Common myeloid progenitor, CD34-positive (primary cell): ENCODE measurements at places on chromosomes 2 and 18.

DNA sequence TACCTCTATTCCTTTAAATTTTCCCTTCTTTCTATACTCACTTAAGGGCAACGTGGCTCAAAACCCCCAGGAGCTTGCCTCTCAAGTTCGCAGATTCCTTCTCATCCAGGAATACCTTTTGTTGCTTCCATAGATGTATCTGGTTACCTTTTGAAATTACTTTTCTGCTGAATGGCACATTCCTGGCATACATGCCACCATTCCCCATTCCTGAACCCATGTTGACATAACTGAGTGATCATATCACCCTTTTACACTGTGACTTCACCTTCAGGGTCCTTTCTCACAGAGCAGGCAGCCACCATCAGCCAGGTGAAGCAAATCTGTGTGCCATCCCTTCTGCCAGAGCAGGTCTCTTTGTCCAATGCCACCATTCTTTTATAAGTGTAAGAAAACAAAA, 615.8 kb downstream of the ARHGAP15 start:
- DNase-seq = no peak

DNA sequence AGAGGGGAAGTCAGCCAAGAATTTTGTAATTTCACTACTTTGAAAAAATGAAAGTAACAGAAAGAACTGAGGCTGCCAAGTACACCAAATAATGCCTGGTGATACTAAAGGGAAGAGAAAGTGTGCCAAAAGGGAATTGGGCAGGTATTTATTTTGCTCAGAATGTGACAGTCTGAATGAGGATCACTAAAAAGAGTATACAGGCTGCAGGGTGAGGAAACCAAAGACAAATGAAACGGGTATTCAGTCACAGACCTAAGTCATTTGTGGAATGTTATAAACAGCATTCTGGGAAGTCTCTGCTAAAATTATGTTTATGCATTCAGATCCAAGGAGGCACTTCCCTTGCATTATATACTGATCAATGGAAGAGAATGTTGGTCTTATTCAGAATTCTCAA, 418.6 kb upstream of the SLC39A10 start:
- no peak for DNase-seq

DNA sequence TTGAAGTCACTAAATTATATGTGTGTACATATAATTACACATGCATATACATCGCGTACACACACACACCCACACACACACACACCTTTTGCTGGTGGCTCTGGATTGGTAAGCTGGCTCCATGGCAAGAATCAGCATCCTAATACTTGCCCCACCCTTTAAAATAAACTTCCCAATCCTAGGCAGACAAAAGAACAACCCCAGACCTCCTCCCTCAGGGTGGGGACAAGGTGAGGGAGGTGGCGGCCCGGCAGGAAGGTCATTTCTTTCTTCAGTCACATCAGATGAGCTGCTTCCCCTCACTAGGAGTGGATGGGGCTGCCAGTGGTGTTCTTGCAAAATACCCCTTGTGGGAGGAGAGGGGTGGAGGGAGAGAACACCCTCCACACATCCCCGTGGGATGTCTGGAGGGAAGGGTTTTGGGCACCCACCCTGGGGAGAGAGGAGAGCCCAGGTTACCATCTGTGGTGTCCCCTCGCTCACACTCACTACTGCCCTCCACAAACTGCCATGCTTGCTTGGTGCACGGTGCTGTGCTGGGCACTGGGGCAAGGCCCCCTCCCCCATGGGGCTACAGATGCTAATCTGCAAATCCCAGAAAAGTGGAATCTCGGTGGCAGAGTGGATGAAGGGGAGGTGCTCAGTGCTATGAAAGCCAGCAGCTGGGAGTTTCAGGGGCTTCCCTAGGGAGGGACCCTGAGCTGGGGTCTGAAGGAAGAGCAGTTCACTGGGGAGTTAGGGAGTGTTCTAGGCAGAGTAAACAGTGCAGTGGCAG, 64.0 kb downstream of the ODC1 start:
- DNase-seq = no peak

GRCh38 chr2:47558768-47559684, 156.1 kb downstream of the MSH2 start:
- no peak for DNase-seq

DNA sequence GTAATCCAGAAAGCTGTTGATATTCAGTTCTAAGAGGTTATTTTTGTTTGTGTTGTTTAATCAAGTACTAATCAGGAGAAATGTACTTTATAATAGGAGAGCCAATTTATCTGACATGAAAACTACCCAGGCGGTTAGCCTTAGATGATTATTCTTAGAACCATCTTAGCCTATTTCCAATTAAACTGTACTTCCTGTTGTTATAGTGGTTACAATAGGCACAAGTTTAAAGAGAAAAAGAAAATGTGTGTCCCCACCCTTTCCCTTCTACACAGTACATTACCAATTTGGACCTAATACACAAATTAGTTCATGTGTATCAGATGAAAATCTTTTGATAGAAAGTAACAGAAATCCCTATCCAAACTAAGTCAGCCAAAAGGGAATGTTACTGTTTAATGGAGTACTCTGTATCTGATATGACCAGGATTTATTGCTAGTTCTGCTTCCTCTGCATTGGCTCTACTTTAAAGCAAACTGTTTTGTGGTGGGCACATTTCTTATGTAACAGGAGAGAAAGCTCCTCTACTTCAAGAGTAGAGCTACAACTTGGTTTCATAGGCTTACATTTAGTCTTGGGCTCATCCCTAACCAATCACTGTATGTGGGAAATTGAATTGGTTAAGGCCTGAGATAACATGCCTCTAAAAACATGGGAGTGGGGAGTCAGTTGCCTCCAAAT, 217.9 kb downstream of the UBE2E3 start:
- no peak for DNase-seq

DNA sequence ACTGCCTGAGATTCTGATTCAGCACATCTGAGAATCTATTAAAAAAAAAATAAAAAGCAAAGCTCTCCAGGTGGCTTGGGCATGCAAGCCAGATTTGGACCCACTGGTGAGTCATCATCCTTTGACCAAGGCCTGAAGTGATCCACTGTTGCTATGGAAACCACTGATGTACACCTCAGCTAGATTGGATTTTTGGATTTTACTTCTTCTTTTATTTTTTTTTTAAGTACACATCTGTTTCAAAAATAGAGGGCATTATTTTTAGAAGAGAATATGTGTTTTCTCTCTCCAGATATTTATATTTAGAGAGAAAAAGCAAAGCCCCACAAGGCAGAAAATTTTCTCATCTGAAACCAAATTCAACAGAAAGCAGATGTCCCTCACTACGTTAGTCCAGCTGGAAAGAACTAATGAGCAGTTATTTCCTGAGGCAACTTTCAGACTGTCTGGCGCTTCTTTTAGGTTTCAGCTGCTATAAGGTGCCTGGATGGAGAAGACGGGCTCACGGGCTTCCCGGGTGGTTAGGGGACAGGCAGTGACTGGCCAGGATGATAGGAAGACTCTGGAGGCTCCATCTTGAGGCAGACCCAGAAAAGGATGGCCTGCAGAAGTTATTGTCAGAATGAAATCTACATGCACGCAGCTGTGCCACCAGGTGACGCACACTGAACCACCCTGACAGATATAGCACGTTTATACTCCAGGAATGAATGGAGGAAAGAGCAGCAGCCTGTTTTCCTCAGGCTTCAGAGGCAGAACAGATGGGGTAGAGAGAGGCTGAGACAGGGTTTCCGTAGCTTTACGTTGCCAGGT, 50.5 kb downstream of the MRPL35 start:
- DNase-seq = peak; percentile 93

DNA sequence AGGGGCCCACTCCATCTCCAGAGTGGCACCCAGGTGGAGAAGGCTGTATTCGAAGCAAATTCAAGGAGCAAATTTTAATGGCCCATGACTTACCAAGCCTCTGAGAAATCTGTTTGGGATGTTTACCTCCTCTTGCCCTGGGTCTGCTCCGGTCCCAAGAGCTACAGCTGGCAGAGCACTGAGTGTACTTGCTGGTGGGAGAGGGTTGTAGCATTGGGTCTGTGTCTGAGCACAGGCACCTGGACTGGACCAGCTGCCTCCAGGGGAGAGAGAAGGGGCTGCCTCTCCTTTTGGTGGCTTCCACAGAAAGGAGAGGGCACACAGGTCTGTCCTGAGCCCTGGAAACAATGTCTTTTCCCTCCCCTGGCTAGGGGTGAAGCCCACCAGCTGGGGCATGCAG, 9.8 kb downstream of the EN1 start:
- DNase-seq = no peak

GRCh38 chr2:99811544-99811943, 321.7 kb upstream of the REV1 start:
- DNase-seq = no peak

DNA sequence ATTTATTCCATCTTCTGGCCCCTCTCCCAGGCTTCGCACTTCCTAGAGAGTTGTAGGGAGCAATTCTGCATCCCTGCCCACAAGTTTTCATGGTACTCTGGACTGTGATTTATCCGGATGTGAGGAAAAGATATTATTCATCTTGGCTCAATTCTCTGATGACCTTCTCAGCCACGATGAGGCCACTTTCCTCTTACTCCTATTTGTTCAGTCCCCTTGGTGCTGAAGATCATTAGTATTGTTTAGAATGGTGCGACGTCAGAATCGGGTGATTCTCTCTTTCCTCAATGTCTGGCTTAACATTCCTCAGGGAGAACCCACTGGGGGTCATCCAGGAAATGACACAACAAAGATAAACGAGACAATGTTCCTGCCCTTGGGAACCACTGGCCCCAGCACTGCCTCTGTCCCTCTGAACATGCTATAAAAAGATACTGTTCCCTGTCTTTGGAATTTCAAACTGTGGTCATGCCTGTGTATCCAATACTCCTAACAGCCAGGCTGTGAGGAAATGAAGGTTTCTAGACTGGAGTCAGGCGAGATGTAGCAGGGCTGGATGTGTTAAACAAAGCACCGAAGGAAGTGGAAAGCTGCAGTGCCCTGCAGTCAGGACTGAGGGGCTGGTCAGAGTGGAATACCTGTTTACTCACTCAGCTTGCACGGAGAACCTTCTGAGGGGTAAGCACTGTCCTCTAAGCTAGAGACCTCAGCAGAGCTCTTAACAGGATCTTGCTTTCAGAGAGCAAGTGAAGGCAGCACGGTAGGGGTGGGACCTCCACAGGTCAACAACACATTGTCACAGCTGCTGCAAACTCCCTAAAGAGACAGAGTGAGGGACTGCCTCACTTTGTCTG, 12.9 kb upstream of the GLI2 start:
- DNase-seq = no peak

- DNase-seq = no peak
Measured at GRCh38 chr2:1621041-1621440, 123.3 kb downstream of the PXDN start.

DNA sequence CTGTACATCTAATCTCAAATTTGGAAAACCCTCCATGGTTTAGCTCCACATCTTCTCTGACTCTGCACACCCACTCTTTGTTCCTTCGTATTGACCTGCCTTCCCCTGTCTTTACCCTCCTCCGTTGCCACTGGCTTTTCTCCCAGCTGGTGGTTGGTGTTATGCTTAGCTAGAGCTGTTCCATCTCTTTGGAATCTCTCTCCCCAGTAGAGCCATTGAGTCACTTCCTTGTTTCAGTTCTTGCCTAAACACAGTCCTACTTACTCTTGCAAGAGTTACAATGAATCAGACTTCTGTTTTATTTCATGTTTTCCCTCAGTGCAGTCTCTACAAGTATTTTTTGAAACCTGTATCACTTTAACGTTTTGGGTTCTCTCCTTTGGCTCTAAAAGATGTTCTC, 263.9 kb downstream of the LTBP1 start:
- DNase-seq = no peak

DNA sequence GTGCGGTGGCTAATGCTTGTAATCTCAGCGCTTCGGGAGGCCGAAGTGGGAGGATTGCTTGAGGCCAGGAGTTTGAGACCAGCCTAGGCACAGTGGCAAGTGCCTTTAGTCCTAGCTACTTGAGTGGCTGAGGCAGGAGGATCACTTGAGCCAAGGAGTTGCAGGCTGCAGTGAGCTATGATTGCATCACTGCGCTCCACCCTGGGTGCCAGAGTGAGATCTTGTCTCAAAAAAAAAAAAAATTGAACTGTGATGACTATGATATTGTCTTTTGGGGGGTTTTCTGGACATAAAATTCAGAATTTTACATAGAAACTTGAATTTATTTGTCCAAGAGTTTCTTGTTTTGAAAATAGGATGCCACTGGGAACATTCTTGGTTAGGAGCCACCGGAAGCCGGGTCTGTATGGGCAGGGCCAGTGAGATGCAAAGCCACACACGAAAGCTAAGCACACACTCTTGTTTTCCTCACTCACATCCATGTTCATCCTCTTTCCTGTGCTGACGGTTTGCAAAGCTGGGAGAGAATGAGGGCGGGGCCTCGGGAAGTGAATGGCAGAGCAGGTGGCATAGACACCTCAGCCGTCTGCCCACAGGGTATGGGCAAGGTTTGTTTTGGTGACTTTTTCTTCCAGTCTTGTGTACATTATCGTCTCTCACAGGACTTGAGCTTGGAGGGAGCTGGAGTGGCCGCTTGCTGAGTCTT, 12.6 kb downstream of the AGAP1 start:
- DNase-seq = no peak

DNA sequence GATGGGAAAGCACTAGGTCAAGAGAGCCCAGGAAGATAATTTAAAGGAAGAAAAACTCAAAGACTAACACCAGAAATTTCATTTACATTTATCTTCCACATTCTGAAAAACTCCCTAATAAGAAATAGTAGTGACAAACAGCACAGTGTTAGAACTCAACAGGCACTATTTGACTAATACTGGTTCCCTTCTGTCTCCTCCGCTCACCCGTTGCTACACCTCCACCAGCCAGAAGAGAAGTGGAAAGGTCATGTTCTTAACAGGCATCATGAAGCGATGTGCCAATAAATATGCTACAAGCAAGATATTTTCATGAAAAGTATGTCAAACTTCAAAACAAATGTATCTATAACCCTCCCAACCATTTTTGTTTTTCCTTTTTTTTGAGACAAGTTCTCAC, 5.7 kb downstream of the ROCK1 start:
- no peak for DNase-seq

DNA sequence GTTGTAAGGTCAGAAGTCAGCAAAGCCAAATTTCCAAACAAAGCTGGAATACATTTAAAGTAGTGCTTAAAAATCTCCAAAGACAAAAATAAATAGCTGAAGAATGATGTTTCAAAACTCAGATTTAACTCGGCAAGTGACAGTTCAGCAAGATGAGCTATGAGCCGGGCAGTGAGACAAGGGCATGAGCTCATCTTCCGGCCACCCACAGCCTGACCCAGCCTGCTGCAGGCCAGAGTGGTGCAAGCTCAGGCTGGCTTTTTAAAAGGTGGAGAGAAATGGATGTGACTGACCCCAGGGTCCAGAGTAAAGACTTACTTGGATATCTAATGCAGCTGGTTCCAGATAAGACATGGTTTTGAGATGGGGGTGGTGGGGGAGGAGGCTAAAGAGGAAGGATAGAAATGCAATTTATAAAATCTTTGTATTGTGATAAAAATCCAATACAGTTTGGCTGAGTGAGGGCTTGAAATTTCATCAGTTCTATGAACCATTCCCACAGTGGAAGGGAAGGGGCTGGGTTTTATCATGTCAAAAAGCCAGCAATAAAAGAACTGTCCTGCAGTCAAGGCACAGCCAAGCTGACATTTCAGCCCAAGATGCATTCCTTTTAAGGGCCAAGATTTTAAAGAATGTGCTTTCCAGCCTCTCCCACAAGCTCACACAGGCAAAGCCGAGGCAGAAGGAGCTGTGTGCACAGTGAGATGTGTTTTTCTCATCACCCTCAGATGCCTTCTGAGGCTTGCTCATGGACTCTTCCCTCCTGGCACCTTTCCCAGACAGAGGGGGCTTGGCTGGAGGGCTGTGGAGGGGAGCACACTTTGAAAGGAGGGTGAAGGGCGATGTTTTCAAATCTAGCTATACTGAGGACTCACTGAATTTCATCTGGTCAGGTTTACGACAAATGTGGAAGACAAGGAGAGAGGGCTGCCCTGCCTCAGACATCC, 97.9 kb upstream of the KLHL29 start:
- no peak for DNase-seq
